ENCODE measurements at places on chromosomes 2 and 18.

GRCh38 chr18:78293940-78294541, 685.6 kb upstream of the SALL3 start:
- peak; percentile 8 for DNase-seq

DNA sequence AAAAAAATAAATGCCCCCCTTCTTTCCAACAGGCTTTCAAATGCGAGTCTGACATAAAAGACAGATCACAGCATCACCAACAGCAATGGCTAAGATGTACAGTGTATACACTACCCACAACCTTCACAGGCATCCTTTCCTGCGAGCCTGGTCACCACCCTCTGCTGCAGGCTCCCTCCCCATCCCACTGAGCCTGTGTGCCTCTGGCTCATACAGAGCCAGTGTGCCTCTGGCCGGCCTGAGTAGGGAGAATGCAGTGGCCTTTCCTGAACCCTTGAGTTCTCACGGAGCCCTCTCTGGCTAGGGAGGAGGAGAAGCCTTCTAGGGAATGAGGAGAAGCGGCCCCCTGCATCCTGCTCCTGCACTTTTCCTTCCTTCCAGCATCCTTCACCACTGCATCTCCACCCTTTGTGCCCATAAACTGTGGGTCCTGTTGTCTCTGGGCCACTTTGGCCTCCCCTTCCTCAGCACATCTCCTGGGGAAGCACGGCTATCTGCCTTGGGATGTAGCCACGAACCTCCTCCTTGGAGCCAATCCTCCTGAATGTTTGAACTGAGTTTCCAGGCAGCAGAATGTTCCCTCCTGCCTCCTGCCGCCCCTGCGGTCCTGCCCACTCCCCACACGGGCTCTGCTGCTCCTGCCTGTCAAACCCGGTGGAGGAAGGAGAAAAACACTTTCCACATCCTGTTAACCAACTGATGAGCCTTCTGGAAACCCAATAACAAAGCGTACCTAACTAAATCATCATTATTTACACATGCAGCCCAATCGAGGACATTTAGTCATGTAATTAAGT, 22.5 kb downstream of the GYPC start:
- DNase-seq: no peak

GRCh38 chr2:233654501-233654900, 17.2 kb upstream of the UGT1A9 start:
- no peak for DNase-seq

DNA sequence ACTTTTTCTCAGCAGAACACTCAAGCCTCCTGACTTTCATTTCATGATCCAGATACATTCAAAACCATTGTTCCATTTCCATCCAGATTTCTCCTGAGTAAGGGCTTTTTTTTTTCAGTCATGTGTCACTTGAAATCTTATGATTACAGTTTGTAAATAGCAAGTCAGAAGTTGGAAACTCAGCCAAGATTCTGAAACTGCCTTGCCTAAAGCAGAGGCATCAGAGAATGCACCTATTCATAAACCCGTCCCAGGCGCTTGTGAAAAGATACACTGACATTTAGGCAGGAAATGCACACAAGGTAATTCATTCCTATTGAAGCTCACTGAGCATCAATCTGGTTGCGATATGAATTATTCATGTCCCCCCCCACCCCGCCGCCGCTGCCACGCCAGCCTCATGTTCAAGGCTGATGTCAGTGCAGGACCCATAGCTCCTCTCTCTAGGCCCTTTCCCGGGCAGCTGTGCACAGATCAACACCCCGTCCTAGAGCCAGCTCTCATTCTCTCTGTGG, 30.4 kb upstream of the MGAT4A start:
- DNase-seq: no peak

DNA sequence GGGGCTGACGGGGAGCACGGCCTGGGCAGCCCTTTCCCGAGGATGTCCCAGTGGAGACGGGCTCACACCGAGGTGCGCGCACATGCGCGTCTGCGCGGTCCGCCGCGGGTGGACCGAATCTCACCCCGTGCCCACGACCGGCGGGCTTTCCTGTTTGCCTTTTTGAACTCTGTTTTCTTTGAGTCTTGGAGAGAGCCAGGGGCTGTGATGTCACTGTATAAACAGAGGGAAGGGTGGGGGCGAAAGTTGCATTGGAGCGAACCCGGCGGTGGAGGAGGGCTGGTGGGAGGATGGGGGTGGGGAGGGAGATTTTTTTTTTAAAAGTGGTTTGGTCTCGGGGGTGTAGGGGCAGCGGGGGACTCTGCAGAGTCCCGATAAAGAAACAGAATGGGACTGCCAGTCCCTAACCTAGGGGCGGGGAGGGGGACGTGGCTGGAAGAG, 141.2 kb upstream of the CTAGE1 start:
- peak; percentile 38 for DNase-seq

DNA sequence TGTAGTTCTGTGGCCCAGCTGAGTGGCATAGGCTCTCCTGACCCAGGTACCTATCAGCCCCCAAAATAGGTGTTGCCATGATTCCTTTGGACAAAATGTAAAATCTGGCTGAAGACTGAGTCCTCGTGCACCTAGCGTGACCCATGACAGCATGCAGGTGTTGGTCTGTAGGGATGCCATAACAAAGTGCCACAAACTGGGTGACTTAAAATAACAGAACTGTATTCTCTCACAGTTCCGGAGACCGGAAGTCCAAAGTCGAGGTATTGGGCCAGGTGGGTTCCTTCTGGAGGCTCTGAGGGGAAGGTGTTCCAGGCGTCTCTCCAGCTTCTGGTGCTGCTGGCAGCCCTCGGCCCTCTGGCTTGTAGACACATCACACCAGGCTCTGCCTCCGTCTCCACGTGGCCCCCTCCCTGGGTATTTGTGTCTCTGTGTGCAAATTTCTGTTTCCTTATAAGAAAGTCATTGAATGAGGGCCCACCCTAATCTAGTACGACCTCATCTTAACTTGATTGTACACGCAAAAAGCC, 34.5 kb downstream of the LRRFIP1 start:
- no peak for DNase-seq

GRCh38 chr2:96876269-96877041, 6.6 kb upstream of the SEMA4C start:
- peak; percentile 60 for DNase-seq

DNA sequence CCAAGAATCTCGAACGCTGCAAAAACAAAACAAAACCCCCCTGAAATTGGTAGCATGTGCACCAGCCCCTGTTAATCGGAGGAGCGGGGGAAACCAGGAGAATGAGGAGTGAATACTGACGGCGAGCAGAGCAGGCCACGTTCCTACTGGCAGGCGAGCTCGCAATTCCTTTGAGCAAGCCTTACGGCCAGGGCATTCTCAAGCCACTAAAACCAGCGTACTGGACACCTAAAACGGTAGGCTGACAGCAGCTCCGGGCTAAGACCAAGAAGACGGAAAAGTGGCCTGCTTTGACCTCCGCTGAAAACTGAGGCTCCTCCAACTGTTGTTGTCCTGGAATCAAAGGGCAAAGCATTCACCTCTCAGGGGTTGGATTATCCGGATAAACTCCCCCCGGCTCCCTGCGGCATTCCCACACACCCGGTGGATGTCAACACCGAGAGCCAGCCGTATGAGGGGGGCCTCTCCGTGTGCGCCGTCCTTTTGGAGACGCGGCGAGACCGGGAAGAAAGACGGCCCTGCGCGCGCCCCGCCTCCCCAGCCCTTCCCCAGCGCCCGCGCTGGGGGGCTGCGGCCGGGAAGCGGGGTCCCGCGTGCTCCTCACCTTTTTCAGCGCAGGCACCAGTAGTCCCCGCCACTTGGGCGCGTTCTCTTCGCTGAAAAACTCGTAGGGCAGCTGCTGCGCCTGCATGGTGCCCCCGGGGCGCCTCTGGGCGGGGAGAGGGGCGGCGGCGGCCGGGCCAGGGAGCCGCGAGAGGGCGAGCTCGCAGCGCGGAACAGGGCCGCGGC, 925 bp downstream of the SOS1 start:
- DNase-seq: peak; percentile 77

GRCh38 chr2:76450024-76450475, 739.3 kb upstream of the GCFC2 start:
- no peak for DNase-seq

DNA sequence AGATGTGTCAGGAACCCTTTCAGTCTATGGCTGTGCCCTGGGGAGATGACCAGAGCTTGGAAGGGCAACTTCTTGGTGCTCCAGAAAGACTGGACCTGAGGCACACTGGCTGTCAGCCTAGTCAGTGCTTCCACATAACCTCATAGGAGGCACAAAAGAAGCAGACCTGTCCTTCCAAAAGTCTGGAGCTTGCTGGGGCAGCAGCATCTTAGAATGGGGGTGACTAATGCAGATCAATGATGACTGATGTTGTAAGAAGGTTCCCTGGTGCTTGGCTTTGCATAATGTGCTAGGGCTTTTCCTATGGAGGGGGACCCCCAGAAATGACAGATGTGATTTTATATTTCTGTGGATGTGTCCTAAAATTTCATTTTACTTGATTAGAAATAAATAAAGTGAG, 255.7 kb upstream of the THUMPD2 start:
- DNase-seq: no peak

GRCh38 chr2:233688341-233688740, 4.3 kb upstream of the UGT1A6 start:
- no peak for DNase-seq

- no peak for DNase-seq
These were observed 15.8 kb downstream of the LCT start for GRCh38 chr2:135821190-135821589.

DNA sequence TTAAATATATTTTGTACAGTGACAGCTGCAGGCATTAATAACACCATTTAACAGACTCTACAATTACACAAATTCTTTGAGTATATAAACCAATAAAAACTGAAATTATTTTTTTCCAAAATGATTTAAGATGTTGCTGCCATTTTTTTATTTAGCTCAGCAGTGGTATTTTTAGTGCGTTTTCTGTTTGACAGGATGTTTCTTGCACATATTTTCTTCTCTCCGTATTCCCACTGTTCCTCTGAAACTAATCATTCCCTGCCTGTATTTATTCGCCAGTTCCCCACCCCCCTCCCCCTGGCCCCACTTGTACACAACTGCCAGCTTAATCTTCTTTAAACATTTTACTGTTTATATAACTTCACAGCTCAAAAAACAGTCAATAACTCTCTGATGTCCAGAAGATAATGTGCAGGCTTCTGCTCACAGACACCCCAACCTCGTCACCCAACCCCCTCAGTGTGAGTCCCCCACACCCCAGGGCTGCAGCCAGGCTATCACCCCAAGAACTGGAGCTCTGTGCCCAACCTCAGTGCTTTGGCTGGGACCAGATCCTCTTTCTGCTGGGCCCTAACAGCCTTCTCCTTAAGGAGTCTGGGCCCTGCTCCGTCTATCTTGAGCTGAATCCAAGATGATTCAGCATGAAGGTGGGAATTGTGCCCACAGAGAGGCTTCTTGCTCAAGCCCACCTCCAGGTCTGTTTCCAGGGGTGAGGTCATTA, 41.6 kb upstream of the MAP4K4 start:
- DNase-seq: no peak

Data from SJCRH30 (cell line).